ENCODE measurements at places on chromosomes 4 and X. TPM values are rescaled to one million over a fixed set of nuclear protein-coding genes. Genes with fewer than 3 reads are reported as not detected.

- DNase-seq = no peak
These were observed 333.8 kb downstream of the C4orf33 start for GRCh38 chr4:129429581-129430320.

DNA sequence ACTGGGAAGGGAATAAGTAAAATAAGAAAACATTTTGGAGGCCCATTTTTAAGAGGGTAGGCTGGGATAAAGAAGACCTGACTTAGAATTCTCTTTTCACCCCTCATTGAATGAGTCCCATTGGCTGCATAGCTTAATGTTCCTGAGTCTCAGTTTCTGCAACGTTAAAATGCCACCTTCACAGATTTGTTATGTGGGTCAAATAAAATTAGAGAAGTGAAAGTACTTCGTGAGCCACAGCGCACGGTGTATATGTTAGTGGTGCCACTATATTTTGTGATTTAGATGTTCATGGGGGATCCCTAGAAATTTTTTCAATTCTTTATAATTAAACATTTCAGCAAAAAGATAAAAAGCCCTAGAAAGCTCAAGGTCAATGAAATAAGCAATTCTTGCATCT lies 109.2 kb upstream of the HS3ST1 start:
- no peak for DNase-seq

Gene TMSB15A
- total RNA-seq = 4.7 TPM

GRCh38 chr4:97911236-97911906 lies 231.9 kb downstream of the STPG2 start:
- DNase-seq = no peak

GRCh38 chr4:54516556-54517215 lies 141.1 kb upstream of the KIT start:
- no peak for DNase-seq

Gene MSMO1
- 20.6 TPM for total RNA-seq

GRCh38 chrX:121256647-121257046 lies 209.2 kb downstream of the GLUD2 start:
- DNase-seq = no peak

DNA sequence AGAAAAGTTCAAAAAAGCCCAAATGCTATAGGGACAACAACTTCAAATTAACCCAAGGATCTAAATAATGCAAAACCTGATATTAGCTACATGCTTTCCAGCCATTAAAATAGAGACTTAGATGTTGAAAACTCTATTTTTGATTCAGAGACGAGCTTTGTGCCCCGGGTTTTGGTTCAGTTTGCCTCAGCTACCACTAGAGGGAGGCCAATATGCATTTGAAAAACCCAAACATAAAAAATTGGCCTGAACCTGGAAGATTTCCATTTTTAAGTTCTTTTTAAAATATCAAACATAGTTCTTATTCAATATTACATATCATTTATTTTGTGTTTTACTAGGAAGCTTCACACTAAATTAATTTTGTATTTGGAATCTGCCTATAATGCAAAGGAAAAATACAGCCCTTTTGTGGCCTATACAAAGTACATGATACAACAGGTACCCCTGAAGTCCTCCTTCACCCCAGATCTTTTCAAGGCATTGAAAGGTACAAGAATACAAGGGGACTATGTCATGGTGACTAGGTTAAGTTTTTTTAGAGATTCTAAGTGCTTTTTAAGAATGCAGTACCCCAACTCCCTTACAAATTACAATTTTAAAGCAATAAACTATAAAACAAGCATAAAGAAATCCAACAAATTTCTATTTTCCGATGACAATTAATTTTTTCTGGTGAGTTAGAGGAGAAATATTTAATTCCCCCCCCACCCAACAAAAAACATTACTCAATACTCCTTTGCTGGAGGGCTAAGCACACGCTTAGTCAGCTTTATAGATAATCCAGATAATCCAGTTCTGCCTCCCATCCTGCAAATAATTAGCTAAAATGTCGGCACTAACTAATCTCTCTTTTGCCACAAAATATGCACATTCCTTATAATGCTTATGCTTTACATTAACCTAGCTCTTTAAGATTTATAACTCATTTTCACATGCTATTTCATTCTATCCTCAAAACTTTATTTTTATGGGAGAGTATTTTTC lies 97.7 kb upstream of the PTPN13 start:
- peak; percentile 45 for DNase-seq

Gene SLC49A3
- total RNA-seq = 12.6 TPM

DNA sequence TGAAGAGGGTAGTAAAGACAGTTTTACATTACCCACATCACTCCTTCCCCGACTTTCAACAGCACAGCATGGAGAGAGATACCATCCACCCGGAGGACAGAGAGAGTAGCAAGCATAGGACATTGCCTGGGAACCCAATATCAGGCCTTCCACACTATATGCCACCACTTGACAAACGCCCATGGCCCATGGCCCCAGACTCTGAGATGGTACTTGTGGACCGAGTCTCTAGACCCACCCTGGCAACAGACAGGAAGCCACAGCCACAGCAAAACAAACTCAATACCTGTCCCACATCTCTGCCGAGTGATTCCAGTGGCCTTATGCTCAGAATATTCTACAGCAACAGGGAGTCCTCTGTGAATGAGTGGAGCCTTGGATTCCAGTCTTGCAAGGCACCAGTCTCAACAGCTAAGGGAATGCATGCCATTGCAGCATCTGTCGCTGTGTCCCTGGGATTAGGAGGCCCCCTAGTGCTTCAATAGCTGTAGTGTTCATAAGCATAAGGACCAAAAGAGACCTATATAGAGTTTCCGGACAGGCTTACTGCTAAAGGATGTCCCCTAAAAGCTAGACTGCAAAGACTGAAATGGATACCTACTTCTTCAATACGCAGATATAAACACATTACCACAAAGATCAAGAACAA lies 14.7 kb upstream of the CT55 start:
- no peak for DNase-seq

GRCh38 chr4:66197451-66197850 lies 527.2 kb upstream of the EPHA5 start:
- no peak for DNase-seq

GRCh38 chr4:108170631-108171338 lies 2.1 kb upstream of the LEF1 start:
- DNase-seq = no peak

DNA sequence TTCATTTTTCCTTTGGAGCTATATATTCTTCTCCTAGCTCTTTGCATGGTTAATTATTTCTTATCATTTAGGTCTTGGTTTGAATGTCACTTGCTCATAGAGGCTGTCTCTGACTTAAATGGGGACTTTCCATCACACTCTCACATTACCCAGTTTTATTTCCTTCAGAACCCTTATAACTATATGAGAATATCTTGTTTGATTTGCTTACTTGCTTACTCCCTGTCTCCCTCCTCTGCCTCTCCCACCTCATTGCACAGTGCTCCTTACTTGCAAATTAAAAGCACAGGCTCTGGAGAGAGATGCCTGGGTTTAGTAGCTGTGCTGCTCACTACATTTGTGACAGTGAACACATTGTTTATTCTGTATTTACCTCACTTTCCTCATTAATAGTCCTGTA lies 174.6 kb downstream of the SOWAHB start:
- DNase-seq = no peak

DNA sequence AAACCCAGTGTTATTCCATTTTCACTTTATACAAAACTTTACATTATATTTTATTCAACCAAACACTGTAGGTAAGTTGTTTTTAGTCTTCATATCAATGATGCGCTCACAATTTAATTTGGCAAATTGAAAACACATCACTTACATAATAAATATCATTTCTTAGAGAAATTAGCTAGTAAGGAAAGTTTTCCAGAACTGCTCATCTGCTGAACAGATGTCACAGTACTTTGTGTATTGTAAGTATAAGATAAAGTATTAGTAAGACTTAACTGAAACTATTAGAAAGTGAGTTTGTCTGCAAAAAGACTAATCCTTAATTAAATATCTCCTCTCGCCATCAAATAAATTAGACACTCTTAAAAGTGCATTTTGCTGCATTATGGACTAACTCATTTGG lies 108.7 kb upstream of the PACRGL start:
- DNase-seq = no peak
